ENCODE measurements at places on chromosomes 6 and 20.

DNA sequence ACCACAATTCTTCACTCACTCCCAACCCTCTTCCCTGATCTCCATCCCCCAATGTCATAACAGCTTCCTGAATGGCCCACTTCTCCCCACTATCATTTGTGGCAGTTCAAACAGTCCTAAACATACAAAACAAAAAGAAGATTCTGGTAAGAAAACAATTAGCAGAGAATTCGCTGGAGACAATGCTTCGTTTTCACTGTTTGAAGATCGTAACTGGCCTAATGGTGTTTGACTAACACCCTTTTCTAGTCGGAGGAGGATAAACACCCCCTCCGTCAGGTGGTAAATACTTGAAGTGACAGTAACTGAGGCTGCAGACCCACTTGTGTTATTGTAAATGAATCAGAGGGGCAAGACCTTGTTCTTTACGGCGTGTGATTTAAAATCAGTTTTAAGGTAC lies 3.8 kb downstream of the EYA2 start:
- no peak for DNase-seq

DNA sequence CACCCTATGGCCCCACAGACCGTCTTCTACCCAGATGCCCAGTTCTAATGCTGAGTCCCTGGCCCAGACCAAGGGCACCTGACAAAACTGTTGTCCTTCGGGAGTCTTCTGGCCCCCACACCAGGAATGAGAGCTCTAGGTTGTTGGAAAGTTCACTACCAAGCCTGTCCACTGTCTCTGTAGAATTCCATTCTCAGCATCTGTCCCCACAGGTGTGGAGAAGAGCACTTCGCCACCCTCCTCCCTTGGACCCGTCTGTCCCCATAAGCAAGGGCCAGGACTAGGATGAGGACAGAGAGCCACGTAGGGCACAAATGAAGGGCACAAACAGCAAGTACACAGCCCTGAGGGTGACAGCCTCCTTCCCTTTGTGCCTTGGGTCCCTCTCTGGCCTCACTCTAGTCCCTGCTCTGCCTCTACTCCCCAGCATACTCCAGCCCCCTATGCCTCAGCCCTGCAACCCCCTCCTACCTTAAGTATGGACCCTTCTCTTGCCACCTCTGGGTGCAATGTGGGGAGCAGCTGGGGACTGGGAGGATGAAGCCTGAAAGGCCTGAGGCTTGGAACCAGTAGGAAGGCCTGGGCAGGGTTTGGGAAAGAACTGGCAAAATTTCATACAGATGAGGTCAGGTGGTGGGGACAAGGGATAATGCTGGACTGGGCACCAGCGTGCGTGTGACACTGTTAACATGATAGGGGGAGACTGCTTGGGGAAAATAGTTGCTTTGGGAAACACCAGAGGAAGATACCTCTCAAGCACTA lies 4.3 kb downstream of the LZTS3 start:
- no peak for DNase-seq

DNA sequence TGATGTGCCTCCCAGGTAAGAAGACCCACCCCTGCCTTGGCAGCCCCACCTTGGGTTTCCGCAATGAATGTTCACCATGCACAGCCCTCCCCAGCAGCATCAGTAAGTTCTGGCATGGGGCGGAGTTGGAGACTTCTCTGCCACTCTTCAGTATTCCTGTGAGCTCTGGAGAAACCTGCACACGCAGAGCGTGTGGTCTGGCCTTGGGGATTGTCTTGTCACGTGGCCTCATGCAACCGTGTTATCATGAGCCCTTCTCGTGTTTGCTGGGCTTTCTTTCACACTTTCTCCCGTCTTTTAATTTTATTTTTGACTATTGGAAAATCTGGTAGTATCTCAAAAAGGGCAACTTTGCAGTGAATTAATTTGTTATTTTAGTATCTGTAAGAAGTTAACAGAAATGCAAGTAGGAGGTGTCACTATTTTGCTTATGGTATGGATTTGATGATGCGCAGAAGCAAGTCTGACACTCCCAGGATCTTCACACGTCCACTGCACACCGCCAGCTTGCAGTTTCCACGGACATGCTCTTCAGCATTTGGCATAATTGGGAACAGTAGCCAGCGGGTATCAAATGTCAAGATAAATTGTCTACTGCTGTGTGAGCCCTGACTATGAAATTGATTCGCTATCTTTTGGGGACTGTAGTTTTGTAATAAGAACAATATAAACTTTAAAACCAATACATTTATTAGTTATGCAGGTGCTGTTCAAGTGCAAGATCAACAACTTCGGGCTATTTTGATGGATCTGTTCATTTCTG lies 463.5 kb downstream of the QKI start:
- DNase-seq = no peak

GRCh38 chr20:5195655-5196054 lies 68.8 kb downstream of the CDS2 start:
- DNase-seq = peak; percentile 45

DNA sequence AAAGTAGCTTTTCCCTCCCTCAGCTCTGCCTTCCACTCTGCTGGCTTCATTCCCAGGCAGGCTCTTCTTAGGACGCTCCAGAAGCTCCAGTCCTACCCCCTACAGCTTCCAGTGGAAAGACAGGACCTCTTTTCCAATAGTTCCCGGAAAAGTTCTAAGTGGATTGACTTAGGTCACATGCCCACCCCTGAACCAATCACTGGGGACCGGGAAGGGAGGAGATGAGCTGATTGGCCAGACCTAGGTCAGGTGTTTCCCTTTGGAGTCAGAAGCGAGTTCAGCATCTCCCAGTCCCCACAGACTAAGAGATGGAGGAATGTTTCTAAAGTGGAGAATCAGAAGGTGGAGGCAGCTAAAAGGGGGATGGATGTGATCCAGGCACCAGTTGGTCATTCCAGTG lies 62.9 kb upstream of the KCNG1 start:
- DNase-seq = no peak

DNA sequence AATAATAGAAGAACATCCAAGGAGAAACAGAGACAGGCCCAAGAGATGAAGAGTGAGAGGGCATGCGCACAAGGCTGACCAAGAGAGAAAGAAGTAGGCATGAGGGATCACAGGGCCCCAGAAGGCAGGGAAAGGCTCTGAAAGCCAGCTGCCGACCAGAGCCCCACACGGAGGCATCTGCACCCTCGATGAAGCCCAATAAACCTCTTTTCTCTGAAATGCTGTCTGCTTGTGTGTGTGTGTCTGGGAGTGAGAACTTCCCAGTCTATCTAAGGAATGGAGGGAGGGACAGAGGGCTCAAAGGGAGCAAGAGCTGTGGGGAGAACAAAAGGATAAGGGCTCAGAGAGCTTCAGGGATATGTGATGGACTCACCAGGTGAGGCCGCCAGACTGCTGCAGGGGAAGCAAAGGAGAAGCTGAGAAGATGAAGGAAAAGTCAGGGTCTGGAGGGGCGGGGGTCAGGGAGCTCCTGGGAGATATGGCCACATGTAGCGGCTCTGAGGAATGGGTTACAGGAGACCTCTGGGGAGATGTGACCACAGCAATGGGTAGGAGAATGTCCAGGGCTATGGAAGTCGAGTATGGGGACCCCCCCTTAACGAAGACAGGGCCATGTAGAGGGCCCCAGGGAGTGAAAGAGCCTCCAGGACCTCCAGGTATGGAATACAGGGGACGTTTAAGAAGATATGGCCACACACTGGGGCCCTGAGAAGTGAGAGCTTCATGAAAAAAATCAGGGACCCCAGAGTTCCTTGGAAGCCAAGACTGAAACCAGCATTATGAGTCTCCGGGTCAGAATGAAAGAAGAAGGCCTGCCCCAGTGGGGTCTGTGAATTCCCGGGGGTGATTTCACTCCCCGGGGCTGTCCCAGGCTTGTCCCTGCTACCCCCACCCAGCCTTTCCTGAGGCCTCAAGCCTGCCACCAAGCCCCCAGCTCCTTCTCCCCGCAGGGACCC lies 981 bp upstream of the TNF start:
- DNase-seq = no peak

DNA sequence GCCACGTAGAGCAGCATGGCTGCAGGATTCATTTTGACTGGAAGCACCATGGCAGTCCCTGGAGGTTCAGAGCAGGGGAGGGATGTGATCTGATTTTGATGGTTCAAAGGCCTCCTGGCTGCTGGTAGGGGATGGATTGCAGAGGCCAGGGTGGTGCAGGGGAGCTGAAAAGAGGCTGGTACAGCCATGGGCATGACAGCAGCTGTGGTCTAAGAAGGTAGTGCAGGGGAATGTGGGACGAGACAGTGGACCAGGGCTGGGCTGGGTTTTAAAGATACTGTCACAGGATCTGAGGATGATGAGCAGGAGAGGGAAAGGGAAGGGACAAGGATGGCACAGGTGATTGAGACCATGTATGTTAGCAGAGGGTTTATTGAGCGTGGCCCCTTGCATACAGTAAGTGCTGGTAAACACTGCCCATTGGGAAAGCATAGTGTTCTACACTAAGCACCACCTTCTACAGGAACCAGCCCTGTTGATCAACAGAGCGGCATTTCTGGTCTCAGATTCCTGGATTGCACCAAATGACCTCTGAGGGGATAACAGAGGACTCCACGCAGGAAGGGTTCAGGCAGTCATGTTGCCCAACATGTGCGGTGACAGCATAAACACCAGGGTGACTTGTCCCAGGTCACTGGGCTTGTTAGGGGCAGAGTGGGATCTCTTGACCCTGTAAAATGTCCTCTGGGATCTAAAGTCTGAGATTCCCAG lies 14.5 kb upstream of the SIRPA start:
- no peak for DNase-seq

GRCh38 chr6:15343490-15344191 lies 97.8 kb downstream of the JARID2 start:
- no peak for DNase-seq

- DNase-seq = no peak
These were observed 454.7 kb downstream of the TFAP2B start for GRCh38 chr6:51273228-51273961.

DNA sequence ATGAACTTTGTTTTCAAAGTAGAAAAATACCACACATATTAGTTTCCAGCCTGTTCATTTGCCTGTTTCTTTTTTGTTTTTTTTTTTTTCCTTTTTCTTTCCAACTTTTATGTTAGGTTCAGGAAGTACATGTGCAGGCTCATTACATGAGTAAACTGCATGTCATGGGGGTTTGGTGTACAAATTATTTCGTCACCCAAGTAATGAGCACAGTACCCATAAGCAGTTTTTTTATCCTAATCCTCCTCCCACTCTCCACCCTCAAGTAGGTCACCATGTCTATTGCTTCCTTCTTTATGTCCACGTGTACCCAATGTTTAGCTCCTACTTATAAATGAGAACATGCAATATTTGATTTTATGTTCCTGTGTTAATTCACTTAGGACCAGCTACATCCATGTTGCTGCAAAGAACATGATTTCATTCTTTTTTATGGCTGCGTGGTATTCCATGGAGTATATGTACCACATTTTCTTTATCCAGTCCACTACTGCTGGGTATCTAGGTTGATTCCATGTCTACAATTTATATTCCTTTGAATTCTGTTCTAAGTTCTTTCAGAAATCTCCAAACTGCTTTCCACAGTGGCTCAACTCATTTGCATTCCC lies 31.8 kb downstream of the SNX14 start:
- no peak for DNase-seq

DNA sequence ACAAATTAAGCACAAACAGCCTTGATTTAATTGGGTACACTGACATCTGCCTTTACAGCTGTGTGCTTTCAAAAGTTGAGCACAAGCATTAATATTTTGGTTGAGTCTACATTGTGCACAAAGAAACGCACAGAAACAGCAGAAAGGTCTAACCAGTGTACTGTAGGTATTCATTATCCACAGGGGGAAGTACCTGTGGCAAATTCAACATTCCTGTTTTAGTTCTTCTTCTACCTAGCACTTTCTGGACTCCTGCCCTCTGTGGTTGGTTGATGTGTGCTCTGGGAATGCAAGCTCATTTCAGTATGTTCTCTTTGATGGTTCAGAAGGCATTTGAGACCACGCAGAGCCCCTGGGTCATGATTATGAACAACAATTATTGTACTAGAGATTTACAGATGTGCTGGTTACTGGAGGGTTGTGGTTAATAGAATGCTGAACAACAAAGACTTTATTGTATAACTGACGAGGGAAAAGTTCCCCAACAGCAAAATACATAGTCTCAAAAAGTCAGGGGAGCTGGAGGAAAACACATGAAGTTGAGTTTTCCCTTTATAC lies 26.6 kb upstream of the DAAM2 start:
- DNase-seq = peak; percentile 38

GRCh38 chr20:56506103-56506502 lies 18.4 kb upstream of the FAM209A start:
- DNase-seq = no peak

- DNase-seq = no peak
These were observed 48.4 kb downstream of the ZFAND3 start for GRCh38 chr6:37867756-37868446.

- DNase-seq = peak; percentile 64
These were observed 957 bp upstream of the VEGFA start for GRCh38 chr6:43768983-43769525.
